Fibroblast of villous mesenchyme (primary cell): ENCODE measurements at places on chromosomes 4 and X. TPM values are rescaled to one million over a fixed set of nuclear protein-coding genes. Genes with fewer than 3 reads are reported as not detected.

Gene GPR50
- not detected in 2 replicates for total RNA-seq

Gene SLC49A3
- 3.9 and 7.1 TPM in 2 replicates for total RNA-seq

Gene CXCL9
- total RNA-seq: not detected in 2 replicates

Gene TRPC3
- 0.97 and 1.3 TPM in 2 replicates for total RNA-seq
